ENCODE measurements at places on chromosomes 3 and 15.
A peak's percentile ranks its signal among the peaks of the same experiment; 100 is the strongest.

GRCh38 chr3:30625541-30626438 is 19.4 kb downstream of the TGFBR2 start:
- DNase-seq: no peak

DNA sequence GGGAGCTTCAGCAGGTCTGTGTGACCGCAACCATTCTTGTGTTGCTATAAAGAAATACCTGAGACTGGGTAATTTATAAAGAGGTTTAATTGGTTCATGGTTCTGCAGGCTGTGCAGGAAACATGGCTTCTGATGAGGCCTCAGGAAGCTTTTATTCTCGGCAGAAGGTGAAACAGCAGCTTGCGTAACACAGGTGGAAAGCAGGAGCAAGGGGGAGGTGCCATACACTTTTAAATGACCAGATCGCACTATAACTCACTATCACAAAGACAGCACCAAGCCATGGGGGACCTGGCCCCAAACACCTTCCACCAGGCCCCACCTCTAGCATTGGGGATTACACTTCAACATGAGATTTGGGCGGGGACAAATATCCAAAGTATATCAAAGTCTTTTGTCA is 8.3 kb upstream of the CIB2 start:
- DNase-seq: no peak

GRCh38 chr3:75012791-75013331 is 398.4 kb upstream of the CNTN3 start:
- no peak for DNase-seq

- DNase-seq: peak; percentile 76
Observed at GRCh38 chr15:73051807-73052652, at the start of gene NEO1. Gene NEO1 (plus strand): TSS chr15:73052463. CDS start chr15:73052676, 213 bp downstream.

GRCh38 chr3:45760878-45761711 is 35.2 kb downstream of the SLC6A20 start:
- DNase-seq: peak; percentile 49

- DNase-seq: no peak
Observed at GRCh38 chr3:69360690-69361089, 25.2 kb downstream of the FRMD4B start.

DNA sequence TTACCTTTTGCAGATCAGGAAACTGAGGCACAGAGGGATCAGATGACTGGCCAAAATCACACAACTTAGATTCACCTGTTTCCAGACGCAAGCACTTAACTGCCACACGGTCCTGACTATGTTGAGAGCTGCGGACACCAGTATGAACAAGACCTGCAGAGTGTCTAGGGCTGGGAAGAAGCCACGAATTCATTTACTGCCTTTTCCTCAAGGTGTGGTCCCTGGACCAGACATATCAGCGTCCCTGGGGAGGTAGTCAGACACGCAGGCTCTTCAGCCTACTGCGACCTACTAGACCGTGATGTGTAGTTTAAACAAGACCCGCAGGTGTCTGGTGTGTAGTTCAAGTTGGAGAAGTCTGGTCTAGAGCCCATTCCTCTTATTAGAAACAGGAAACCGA is 541 bp upstream of the SLC6A11 start:
- DNase-seq: no peak

DNA sequence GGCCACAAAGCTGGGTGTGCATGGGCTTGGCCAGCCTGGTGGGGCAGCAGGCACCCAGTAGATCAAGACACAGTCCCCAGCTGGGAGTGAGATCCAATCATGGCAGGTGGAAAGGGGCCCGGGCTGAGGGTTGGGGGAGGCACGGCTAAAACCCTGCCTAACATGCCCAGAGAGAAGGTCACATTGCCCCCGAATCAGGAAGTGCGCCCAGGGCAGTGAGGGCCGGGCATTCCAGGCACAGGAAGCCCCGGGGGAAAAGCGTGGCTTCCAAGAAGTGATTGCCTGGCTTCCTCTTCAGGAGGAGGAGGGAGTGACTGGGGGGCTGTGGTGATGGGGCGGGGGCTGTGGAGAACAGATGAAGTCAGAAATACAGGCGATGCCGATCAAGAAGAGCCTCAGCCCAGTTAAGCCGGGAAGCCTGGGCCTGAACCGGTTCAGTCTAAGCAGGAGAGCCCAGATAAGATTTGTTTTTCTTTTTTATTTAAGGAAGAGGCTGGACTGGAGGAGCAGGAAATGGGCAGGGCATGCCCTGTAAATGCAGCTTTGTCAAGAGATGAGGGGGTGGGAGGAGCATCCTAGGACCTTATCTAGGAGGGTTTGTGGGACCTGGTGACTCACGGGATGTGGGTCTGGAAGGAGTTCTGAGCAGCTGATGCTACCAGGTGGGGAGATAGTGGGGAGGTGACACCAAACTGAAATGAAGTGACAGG is 83.9 kb downstream of the CHSY1 start:
- peak; percentile 90 for DNase-seq

DNA sequence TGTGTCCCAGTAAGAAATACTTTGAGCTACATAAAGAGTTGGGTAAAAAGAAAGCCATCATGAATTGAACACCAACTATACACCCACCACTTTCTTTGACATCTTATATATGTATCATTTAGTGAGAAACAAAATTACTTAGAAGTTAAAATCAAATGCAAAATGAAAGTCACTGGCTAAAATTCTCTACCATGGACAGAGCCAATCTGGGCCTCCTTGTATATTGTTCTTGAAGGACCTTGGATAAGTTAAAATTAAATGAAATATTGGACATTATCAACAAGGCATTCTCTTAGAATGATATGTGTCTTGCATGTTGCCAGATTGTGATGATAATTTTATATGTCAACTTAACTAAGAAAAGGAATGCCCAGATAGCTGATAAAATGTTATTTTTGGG is 64.2 kb upstream of the CHL1 start:
- DNase-seq: no peak

- no peak for DNase-seq
Observed at GRCh38 chr3:116470605-116471197, 25.4 kb upstream of the LSAMP start.

DNA sequence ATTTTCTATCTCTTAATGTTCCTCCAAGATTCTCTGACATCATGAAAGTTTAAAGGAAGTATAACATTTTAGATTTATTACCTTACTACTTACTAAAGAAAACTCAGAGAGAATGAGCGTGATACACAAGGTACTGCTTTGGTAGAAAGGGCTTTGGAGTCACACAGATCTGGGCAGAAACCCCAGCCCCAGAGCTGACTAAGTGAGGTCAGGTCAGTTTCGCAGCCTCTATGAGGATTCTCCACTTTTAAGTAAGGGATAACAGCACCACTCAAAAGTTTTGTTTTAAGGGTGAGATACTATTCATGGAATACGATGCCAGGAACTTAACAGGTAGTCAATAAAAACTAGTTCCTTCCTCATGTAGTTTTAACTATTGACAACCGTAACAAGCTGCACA is 76.1 kb downstream of the CLDN11 start:
- no peak for DNase-seq

DNA sequence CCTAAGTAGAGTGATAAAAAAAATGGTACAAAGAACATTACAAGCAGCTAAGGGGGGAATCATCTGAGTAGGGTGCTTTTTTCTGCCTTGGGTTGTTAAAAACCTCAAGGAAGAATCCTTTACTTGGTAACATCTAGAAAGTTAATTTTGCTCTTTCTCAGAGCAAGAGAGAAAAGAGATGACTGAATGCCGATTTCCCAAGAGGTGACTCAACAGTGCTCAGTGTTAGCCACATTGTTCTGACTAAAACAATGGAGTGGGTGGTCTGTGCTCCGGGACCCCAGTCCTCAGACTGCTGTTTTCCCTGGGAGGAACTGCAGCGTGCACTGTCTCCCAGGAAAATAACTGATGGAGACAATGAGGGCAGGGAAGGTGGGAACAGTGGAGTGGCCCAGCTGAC is 41.1 kb upstream of the RASGRP1 start:
- no peak for DNase-seq

All from activated CD4-positive, alpha-beta memory T cell treated with anti-CD3 and anti-CD28 coated beads, Interleukin-2, amount 10 ng/mL, durations not matched to agents 7 days and 5 days (primary cell).